ENCODE measurements at places on chromosomes 1 and 21.
A peak's percentile ranks its signal among the peaks of the same experiment; 100 is the strongest.

- no peak for DNase-seq
Measured at GRCh38 chr1:227548119-227548397, 15.3 kb upstream of the ZNF678 start.

GRCh38 chr1:62386351-62387121 is 50.3 kb upstream of the USP1 start:
- DNase-seq = peak; percentile 17

GRCh38 chr1:13945856-13946255 is 245.9 kb downstream of the PRDM2 start:
- DNase-seq = no peak

DNA sequence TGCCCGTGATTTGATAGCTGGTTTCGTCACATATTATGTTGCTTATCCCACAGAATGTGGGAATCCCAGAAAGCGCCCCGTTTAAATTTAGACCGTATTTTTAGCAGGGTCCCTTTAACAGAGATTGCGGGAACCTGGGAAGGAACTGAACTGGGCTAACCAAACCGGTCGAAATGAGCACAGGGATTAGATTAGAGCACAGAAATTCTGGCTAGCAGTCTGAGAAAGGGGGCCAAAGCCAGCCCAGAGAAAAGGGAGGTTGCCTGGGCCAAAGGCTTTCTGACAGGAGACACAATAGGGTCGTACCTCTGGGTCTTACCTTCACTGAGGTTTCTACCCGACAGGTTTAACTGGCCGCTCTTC is 327 bp downstream of the LRRC40 start:
- DNase-seq = no peak

GRCh38 chr1:94658221-94658620 is 116.7 kb upstream of the F3 start:
- peak; percentile 7 for DNase-seq

- DNase-seq = no peak
Measured at GRCh38 chr21:26095131-26095530, 75.4 kb downstream of the APP start.

GRCh38 chr1:232613752-232614381 is 16.1 kb downstream of the SIPA1L2 start:
- DNase-seq = peak; percentile 78

- no peak for DNase-seq
Measured at GRCh38 chr1:207031632-207032264, 808 bp downstream of the C1orf116 start.

DNA sequence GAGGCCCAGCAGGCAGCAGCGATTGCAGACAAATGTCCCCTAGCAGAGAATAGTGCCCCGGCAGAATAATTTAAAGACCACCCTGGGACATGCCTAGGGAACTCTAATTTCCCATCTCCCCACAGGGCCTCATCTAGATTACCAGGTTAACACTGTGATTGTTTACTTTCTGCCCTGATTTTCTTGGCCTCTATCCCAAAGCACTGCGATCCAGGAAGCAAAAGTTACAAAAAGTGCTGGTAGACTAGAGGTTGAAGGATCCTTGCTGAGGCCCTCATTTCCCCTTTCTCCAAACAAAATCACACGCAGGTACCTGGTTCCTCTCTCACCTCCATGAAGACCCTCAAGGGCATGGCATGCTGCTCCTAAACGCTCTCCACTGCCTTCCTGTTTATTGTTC is 229.7 kb downstream of the C1orf94 start:
- no peak for DNase-seq

GRCh38 chr1:229579059-229579673 is 20.7 kb upstream of the ABCB10 start:
- no peak for DNase-seq

GRCh38 chr1:182527680-182528079 is 61.4 kb downstream of the RNASEL start:
- DNase-seq = no peak

GRCh38 chr1:245800901-245801605 is 646.3 kb downstream of the KIF26B start:
- DNase-seq = peak; percentile 59

DNA sequence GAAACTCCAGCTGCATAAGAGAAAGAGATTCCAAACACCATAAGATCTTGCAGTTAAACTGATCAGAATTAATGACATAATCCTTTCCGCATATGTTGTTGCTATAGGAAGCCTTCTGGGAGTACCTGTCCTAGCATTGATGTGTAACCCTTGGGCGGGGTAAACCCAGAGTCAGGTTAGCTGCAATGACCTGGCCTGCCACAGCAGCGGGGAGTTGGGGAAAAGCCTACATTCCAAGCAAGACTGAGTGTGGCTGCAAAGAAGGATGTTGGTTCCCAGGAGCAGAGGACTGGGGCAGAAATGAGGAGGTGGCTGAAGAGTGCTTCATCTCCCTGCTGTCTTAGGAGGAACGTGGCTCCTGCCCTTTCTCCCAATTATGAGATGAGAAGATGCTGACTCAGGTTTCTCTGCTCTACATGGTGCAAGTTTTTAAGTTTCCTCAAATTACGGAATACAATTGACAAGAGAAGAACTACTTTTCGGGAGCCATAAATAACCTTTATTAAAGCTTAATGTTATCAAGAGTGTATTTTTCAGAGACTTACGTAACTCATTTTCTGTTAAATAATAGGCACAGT is 142.1 kb downstream of the RYR2 start:
- no peak for DNase-seq

DNA sequence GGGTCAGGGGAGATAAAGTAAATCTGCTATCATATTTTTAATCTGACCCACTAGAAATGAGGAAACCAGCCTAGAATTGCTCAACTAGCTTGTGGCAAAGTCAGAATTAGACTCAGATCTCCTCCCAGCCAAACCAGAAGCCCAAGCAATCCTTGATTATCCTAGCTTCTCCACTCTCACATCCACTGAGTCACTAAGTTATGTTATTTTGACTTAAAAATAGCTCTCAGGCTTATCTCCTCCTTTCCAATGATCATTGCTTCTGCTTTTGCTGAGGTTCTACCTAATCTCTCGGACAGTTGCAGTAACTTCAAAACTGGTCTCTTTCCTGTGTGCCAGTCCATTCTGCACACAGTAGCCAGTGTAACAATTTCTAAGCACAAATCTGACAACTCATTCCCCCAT is 22.9 kb downstream of the OVAAL start:
- peak; percentile 67 for DNase-seq

- no peak for DNase-seq
Measured at GRCh38 chr1:84876353-84876752, 16.7 kb downstream of the LPAR3 start.

GRCh38 chr1:53259932-53260331 is 21.6 kb upstream of the MAGOH start:
- no peak for DNase-seq

DNA sequence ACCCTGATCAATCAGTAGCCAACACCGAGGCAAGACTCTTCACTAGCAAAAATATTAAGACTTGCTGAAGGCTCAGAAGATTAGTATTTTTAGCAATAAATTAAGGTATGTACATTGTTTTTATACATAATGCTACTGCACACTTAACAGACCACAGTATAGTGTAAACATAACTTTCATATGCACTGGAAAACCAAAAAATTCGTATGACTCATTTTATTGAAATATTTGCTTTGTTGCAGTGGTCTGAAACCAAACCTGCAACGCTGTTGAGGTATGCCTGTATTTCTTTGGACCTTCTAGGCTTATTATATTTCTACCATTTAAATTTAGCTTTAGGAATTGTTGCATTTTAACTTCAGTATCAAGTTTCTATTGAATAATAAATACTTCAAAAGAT is 65.8 kb upstream of the BCL9 start:
- no peak for DNase-seq

DNA sequence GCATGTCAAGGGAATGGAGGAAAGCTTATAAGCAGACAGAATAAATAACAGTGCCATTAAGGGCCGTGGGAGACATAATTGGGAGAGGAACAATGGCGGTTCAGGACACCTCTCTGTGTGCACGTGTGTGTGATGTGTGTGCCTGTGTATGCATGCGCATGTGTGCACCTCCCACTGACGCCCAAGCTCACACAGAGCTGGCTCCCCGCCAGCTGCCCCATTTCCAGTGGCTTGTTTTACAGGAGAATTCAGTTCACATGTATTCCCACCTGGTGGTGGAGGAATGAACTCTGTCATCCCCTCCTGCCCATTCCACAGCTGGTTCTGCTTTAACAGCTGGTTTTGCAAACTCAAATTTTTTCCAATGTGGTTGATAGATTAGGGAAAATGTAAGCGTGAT is 262.2 kb downstream of the AJAP1 start:
- DNase-seq = no peak

DNA sequence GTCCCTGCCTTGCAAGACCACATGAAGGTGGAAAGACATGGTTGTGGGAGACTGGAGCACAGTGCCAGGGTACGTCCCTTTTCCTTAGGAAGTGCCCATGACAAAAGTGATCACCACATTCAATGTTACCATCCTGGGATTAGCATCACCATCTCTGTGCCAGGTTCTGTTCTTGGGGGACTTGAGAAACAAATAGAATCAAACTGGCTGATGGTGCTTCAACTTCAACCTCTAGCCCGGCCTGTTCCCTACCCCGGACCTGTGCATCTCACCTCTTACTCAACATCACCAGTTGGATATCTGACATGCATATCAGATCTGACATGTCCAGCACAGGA is 153.3 kb downstream of the GRIK3 start:
- no peak for DNase-seq

GRCh38 chr1:207058878-207059867 is 6.1 kb downstream of the PFKFB2 start:
- DNase-seq = no peak

DNA sequence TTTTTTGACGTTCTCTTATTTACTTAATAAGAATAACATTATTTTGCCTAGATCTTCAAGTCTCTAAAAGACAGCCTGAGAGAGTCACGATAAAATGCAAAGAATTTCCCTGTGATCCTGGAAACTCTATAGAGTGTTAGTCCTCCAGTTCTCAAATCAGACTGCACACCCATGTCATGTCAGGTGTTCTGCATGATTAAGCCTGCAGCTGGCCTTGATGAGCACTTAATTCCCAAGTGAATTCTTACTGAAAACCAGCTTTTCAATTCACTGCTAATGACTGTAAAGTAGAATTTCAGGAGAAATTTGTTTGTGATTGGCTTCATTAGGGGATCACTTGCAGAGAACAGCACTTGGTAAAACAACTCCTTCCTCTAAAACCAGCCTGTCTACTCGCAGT is 41.9 kb downstream of the CHML start:
- no peak for DNase-seq

- DNase-seq = no peak
Measured at GRCh38 chr1:57041901-57042300, 76.1 kb upstream of the C8B start.

DNA sequence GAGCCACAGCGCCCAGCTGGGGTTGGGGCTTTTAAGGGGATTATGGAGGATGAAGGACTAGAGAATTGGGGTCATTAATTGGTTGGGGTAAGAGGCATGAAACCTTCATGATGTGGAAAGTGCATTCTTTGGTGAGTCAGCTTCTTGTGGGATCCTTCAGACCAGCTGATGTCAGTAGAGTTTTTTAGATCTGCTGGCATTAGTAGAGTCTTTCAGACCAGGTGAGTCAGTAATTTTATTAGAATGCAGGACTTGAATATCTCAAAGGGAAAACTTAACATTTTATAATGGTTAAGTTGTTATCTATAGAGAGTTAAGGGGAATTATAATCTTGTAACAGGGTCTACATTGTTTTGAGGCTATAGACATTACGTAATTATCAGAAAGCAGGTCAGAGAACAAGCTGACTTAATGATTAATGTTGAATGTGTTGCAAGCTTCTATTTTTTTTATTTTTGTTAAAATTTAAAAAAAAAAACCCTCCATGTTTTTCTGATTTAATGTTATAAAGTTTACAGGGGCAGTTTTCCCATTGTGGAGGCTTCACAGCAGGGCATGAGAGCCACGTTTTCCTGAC is 160.9 kb upstream of the FMN2 start:
- DNase-seq = no peak

GRCh38 chr1:218917656-218918055 is 256.0 kb upstream of the LYPLAL1 start:
- DNase-seq = no peak

- peak; percentile 32 for DNase-seq
Measured at GRCh38 chr1:117142200-117142599, 20.7 kb upstream of the TRIM45 start.

DNA sequence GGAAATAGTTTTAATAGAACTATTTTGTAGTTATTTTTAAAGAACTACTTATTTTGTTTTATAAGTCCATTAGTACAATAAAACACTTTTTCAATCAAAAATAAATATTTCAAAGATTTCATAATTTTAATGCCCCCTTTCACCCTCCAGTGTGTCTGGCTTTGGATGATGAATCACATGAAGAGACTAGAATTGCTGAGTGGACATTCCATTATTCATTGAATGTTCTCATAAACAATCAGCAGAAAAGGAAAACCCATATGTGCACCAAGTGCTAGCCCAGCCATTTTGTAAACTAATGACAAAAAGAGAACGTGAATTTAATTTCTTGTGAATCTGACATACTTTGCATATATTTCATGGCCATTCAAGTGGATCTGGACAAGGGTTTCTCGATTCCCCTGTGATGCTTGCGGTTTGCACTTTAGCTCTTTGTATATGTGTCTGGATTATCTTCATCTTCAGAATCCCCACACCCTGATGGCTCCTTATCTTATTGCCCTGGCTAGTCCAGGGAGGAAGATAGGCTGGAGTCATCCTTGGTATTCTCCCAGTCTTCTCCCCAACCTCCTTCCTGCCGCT is 20.7 kb upstream of the CHIA start:
- no peak for DNase-seq

- DNase-seq = no peak
Measured at GRCh38 chr1:202656057-202656456, 54.2 kb downstream of the SYT2 start.

- no peak for DNase-seq
Measured at GRCh38 chr1:151846686-151847237, 6.8 kb downstream of the THEM5 start.

GRCh38 chr21:45580181-45580575 is 37.9 kb upstream of the SLC19A1 start:
- DNase-seq = no peak

DNA sequence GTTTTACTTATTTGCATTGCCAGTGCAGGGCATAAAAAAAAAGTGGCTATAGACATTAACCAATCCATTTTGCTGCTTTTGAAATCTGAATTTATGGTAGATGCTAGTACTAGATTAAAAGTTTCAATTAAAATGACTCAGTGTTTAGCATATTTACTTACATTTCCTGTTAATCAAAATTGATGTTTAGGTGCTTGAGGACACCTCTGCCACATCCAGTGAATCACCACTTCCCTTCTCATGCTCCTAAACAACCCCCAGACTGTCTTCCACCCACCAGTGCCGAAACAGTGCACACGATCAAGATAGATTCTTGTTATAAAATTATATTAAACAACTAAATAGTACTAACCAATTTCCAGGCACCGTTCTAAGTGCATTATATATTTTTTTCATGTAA is 32.7 kb downstream of the HSD17B7 start:
- DNase-seq = no peak

- DNase-seq = no peak
Measured at GRCh38 chr1:181660621-181661020, 177.3 kb downstream of the CACNA1E start.

DNA sequence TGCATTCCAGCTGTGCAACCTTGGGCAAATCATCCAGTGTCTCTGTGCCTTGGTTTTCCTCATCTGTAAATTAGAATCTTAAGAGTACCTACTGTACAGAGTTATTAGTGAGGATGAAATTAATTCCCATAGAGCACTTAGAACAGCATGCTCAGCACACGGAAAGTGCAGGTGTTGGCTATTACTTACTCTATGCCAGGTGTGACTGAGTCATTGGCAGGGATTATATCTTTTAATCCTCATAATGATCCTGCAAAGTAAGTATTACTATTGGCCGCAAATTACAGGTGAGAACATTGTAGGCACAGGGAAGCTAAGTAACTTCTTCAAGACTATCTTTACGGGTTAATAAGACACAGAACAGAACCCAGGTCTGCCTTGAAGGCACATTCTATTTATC is 6.3 kb upstream of the UBE2U start:
- no peak for DNase-seq
